ENCODE measurements at places on chromosomes 13 and 19.

- no peak for DNase-seq
Measured at GRCh38 chr19:289651-290371, 1.4 kb downstream of the PLPP2 start.

GRCh38 chr13:99986741-99987140 is 5.2 kb downstream of the ZIC2 start:
- no peak for DNase-seq

DNA sequence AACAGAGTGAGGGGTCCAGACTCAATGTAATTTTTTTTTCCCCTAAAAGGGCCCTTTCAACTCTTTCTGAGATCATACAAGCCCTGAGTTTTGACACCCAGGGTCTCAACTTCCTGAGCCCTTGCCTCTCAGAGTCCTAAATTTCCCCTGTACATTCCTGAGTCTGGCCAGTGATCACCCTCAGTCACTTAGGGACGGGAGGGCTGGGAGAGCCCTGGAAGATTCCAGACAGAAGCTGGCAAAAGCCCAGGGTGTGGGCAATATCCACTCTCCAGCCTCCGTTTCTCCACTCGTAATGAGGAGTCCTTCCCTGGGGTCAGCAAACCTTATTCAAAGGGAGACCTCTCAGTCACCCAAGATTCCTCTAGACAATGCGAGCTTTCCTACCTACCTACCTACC is 1.6 kb downstream of the PPP1R13L start:
- peak; percentile 45 for DNase-seq

GRCh38 chr13:41941174-41941573 is 19.7 kb downstream of the VWA8 start:
- DNase-seq: no peak

GRCh38 chr13:50831512-50831911 is 12.0 kb downstream of the DLEU7 start:
- peak; percentile 4 for DNase-seq

DNA sequence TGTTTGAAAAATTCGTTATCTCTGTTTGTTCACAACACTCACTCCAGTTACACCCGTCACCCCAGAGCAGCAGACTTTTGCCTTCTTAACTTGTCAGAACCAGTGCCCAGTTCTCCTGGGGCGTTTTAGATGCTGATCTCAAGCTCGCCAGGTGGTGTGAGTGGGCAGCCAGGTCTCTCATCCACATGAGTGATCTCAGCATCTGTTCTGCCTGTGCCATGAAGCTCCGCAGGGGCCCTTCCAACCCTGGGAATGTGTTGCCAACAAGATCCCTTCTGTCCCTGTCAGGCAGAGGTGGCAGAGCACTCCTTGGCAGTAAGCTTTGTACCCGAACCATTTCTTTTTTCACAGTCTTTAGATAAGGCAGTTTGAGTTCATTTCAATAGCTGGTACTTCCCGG is 896.5 kb downstream of the UQCRFS1 start:
- DNase-seq: no peak

- DNase-seq: no peak
Measured at GRCh38 chr19:24141612-24142011, 54.6 kb downstream of the ZNF254 start.

GRCh38 chr19:1856698-1857603 is 6.4 kb downstream of the KLF16 start:
- DNase-seq: peak; percentile 80

GRCh38 chr19:22600690-22601648 is 33.2 kb upstream of the ZNF492 start:
- no peak for DNase-seq

DNA sequence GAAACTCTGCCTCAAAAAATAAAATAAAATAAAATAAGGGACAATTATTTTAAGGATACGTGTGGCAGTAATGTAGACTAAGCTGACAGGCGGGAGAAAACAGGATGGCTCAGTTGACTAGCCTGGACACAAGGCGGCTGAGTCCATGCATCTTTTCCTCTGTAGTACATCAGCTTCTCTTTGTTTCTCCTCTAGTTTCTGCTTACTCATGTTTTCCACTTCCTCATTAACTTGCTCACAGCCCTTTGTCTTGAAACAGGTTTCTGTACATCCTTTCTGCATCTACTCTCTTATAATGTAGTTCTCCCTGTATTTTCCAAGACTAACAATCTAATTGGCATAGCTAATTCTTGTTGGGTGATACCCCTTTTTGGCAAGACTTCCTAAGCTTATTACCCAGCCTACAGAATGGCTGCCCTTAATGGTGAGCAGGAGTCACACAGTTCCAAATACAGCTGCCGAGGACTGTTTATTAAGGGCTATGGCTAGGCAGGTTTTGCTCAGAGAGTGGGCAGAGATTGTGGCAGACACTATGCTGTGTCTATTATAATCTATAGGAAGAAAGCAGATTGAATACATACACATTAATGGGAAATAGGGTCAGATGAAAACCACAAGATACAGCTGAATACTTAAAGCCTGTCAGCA is 58.7 kb upstream of the KLF5 start:
- peak; percentile 16 for DNase-seq

GRCh38 chr19:35889370-35890112 is 10.8 kb downstream of the NFKBID start:
- DNase-seq: no peak

DNA sequence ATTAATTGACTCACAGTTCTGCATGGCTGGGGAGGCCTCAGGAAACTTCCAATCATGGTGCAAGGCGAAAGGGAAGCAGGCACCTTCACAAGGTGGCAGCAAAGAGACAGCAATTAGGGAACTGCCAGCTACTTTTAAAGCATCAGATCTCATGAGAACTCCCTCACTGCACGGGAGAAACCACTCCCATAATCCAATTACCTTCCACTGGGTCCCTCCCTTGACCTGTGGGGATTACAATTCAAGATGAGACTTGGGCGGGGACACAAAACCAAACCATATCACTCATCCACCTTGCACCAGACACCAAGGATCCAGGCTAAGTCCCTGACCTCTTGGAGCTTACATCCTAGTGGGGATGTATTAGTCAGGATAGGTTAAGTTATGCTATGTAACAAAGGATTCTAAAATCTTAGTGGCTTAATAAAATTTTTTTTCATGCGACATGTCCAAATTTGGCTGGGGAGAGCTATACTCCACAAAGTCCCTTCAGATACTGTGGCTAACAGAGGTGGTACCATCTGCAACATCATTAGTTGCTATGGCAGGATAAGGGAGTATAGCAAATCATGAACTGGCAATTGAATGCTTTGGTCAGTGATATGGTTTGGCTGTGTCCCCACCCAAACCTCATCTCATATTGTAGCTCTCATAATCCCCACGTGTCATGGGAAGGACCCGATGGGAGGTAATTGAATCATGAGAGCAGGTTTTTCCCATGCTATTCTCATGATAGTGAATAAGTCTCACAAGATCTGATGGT is 8.3 kb upstream of the FAM187B start:
- no peak for DNase-seq

DNA sequence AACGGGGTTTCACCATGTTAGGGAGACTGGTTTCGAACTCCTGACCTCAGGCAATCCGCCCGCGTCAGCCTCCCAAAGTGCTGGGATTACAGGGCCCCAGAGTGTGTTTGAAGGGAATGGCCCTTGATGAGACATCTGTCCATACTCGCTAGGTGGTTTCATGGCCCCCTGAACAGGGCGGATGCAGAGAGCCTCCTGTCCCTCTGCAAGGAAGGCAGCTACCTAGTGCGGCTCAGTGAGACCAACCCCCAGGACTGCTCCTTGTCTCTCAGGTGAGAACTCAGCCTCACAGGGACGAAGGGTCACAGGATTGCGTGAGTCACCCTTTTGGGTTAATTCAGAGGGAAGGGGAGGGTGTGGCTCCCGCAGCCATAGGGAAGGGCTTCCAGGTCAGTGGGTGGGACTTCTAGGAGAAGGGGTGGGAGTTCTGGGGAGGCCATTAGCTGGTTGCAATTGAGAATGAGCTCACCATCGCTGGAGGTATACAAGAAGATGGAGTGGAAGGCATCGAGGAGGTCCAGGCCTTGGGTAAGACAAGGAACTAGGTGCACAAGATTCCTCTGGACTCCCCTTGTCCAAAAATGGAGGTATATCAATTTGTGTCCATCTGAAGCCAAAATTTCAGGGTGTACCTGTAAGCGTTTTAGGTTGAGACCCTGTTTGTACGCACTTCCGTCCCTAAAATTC is 9.2 kb downstream of the SHD start:
- DNase-seq: no peak

DNA sequence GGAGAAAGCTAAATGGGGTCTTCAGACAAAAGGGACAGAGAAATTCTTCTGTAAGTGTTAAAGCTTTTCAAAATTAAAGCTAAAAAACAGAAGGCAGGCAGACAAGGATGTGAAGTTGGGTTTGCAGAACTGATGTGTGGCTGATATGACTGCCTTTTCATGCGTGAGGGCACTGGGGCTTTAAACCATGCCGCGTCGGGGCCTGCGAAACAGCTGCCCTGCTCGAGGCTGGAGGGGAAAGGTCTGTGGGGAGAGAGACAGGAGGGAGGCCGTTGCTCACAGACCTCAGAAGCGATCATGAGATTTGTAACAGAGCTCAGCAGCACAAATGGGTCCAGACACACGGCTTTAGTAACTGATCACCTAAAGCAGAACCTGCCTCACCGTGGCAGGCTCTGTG is 23.5 kb downstream of the CAPS start:
- DNase-seq: no peak

DNA sequence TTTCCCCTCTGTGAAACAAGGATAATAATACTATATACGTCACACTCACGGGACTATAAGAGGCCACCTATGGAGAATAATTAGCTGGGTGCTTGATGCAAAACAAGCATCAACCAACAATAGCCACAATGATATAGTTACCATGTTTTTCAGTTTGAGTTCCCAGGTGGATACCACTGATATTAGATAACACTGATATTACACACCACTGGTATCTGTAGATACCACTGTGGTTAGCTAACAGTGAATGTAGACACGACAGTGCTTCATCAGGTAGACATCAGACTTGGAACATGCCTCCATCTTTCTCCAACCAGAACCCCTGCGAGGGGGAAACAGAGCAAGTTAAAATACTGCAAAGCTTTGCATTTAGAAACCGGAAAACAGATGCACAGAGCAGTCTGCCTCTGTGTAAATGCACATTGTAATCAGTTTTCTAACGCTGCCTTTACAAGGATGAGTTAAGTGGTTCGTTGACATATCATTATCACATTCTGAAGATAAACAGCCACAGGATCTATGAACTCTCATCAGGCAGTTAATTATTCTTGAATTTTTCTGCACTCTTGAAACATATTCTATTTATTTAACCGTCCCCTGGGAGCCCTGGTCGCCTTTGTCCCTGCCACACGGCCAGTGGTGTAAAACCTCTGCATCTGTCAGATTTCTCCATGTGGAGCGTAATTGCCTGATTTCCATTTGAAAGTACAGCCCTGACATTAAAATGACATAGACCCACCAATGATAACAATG is 80.7 kb downstream of the RNASEH2B start:
- DNase-seq: no peak

- peak; percentile 74 for DNase-seq
Measured at GRCh38 chr13:42110410-42111155, 62.1 kb downstream of the DGKH start.

DNA sequence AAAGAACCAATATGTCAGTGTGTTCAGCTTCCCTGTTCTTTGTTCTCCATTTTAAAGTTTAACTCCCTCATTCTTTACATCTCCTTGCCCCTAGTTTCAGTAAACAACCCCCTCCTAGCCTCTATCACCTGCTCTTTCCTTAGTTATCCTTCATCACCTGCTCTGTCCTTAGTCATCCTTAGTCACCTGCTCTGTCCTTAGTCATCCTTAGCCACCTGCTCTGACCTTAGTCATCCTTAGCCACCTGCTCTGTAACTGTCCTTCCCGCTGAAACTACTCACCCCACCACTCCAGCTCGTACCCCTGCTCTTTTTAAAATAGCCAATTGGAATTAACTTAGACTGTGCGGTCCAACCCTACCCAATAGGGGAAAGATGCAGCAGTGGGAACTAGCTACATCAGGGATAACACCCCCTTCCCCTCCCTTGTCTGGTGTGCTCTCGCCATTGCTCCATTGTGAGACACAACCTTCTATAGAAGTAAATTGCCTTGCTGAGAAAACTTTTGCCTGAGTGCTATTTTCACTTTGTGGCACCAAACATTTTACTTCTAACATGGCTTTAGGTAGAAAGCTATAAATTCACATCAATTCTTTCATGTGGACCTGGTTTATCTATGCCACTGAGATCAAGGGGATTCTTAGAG is 16.2 kb downstream of the EDNRB start:
- no peak for DNase-seq

- DNase-seq: no peak
Measured at GRCh38 chr13:35356572-35356971, 119.9 kb downstream of the MAB21L1 start.

DNA sequence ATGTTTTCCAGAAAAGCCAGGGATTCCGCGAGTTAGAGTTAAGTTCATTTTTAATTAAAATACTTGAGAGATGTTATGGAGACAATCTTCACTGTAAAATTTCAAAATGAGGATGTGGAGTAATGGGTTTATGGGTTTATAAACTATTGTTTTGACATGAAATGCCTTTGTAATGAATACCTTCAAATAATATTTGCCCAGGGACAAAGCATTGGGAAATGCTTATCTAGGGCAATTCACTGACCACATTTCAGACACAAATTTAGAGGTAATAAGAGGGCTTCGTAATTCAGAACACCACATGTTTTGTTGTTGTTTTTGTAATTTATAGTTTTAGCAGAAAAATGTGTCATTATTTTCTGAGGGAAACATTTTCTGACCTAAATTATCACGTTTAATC is 241.1 kb upstream of the ATXN8OS start:
- DNase-seq: no peak

GRCh38 chr13:99404005-99404755 is 97.0 kb upstream of the GPR183 start:
- no peak for DNase-seq

- no peak for DNase-seq
Measured at GRCh38 chr13:70390968-70391367, 282.7 kb upstream of the KLHL1 start.
